ENCODE measurements at places on chromosomes 5 and 9.

DNA sequence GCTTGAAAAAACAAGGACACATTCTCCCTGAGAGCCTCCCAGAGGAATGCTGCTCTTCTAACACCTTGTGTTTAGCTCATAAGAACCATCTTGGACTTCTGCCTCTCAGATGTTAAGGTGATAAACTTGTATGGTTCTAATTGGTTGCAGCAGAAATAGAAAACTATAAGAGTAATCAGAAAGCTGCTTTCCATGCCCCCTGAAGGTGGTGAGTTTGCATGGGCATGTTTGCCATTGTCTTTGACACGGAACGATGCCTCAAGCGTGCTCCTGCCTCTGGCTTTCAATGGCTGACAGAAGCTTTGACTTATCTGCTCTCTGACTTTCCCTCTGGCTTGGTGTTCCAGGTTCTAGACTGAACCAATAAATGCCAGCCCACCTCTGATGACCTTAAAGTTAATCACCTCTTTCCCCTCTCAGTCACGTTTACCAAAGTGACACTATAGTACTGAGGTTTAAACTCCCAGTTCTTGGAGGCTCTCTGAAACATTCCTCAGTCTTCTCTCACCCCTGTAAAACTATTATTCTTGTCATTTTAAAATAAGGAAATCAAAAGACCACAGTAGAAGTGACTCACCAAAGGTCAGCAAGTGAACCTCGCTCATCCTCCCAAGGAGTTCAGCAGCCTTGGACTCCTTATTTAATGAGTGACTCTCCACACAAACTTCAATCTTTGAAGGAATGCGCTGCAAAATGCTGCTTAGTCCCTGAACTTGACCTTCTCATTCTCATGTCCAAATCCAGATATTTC lies 103.6 kb downstream of the PIK3R1 start:
- no peak for DNase-seq

- no peak for DNase-seq
These were observed 4.6 kb downstream of the ZNF622 start for GRCh38 chr5:16461026-16461425.

GRCh38 chr9:134189145-134189469 lies 24.7 kb upstream of the RNU6ATAC start:
- DNase-seq, result peak; percentile 68

- no peak for DNase-seq
These were observed 85.2 kb downstream of the RASGRF2 start for GRCh38 chr5:81045389-81045807.

DNA sequence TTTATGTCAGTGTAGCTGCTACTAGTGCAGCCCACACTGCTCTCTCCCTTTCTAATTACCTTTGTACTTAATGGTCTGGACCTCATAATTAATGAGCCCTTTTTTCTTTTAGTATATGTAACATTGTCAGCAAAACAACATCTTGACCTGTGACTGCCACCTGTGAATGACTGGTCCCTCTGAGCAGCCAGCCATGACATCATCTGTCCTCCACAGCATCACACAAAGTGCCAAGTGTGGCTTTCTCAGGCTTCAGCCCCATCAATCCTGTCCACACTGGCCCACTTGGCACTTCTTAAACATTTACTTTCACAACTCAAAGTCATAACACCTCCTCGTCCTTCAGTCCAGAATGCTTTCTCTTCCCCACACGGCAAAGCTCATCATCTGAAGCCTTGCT lies 104.7 kb downstream of the GPR21 start:
- DNase-seq, result no peak

- no peak for DNase-seq
These were observed 284.5 kb downstream of the MAT2B start for GRCh38 chr5:163789870-163790269.

- no peak for DNase-seq
These were observed 910 bp downstream of the ENG start for GRCh38 chr9:127853312-127854183.

GRCh38 chr9:32395510-32396216 lies 11.2 kb downstream of the ACO1 start:
- DNase-seq, result no peak

GRCh38 chr9:125992557-125992956 lies 245.4 kb downstream of the PBX3 start:
- no peak for DNase-seq

GRCh38 chr5:129125819-129126218 lies 31.3 kb downstream of the ISOC1 start:
- DNase-seq, result no peak

GRCh38 chr9:73176450-73176875 lies 24.8 kb downstream of the ANXA1 start:
- no peak for DNase-seq

DNA sequence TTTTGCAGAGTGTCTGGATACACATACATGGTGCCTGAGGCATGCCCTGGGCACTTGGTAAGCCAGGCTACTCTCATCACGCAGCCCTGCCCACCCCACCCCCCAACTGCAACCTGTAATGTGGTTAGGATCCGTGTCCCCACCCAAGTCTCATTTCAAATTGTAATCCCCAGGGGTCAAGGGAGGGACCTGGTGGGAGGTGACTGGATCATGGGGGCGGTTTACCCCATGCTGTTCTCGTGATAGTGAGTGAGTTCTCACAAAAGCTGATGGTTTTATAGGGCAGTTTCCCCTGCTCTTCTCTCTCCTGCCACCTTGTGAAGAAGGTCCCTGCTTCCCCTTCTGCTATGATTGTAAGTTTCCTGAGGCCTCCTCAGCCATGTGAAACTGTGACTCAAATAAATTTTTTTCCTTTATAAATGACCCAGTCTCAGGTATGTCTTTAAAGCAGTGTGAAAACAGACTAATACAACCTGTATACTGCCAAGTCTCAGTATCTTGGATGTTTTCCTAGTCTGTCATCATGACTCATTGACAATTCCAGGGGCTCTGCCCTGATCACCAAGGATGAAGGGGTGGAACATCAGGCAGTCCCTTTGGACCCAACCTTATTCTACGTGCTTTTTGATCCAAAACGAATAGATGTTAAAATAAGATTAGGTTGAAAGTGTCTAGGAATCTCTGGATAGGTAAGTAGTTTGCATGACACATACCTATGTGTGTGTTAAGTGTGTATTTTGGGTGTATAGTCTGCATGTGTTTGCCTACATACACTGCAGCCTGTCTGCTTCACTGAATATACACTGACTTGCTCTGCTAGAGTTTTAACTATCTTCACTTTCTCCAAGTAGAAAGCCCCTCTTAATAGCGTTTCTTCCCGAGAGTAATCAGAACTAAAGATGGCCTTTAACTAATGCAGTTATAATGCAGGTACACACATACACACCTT lies 293.8 kb downstream of the SLIT3 start:
- DNase-seq, result no peak

- no peak for DNase-seq
These were observed 5.9 kb downstream of the SURF4 start for GRCh38 chr9:133369933-133370332.

DNA sequence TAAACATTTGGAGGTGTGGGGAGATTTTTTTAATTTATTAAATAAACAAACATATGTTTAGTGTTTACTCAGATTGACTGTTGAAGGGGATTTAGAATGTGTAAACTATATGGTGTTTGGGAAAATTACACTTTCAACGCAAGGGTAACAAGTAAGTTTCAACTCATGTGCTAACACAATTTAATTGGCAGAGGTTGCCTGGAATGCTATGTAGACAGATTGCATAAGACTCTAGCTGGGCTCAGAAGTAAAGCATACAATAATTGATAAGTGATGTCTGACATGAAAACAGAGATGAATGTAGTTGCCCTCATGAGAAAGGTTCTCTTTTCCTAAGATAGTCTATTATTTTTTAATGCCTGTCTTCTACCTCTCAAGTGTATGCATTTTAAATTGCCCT lies 617.4 kb downstream of the KCTD16 start:
- no peak for DNase-seq

DNA sequence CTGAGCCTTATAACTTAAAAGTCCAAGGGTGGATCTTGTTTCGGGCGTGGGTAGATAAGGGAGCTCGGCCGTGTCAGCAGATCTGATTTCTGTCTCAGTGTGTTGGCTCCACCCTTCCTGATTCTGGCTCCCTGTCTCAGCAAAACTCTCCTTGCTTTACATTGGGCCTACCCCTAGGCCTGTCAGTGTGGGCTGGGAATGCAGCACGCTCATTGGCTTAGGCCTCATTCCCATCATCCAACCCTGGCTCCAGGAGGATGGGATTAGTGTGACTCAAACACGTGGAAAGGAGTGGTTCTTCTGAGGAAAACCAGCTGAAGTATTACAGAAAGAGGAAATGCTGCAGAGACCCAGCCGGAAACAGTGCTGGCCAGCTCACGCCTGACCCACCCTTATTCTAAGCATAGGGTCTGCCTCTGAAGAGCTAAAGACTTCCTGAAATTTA lies 59.9 kb downstream of the ZFAND5 start:
- DNase-seq, result peak; percentile 80

DNA sequence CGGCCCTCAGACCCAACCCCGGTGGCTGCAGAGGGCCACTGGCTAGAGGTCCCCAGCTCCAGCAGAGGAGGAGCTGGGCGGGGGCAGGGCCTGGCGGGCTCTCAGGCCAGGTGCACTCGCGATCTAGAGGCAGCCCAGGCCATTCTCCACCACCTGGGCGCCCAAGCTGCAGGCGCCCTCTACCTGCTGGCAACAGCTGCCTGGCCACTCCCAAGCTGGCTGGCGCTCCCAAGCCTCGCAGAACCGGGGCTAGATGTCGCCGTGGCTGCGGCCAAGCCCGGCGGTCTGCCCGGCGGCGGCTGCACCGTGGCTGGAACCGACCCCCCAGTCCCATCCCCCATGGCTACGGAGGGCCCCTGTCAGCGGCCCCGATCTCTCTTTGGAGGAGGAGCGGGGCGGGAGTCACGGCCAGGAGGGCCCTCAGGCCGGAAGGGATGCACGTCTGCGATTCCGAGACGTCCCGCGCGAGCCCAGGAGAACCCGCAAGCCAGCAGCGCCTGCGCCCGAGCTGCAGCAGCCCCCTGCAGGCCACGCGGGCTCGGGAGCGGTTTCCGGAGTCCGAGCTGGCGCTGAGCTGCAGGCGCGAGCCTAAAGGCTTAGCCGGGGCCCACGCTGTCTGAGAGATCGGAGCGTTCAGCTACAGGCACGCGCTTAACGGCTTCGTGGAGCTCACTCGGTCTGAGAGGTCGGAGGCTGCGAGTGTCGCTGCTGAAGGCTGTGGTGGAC lies 44.3 kb upstream of the BICD2 start:
- DNase-seq, result peak; percentile 84

DNA sequence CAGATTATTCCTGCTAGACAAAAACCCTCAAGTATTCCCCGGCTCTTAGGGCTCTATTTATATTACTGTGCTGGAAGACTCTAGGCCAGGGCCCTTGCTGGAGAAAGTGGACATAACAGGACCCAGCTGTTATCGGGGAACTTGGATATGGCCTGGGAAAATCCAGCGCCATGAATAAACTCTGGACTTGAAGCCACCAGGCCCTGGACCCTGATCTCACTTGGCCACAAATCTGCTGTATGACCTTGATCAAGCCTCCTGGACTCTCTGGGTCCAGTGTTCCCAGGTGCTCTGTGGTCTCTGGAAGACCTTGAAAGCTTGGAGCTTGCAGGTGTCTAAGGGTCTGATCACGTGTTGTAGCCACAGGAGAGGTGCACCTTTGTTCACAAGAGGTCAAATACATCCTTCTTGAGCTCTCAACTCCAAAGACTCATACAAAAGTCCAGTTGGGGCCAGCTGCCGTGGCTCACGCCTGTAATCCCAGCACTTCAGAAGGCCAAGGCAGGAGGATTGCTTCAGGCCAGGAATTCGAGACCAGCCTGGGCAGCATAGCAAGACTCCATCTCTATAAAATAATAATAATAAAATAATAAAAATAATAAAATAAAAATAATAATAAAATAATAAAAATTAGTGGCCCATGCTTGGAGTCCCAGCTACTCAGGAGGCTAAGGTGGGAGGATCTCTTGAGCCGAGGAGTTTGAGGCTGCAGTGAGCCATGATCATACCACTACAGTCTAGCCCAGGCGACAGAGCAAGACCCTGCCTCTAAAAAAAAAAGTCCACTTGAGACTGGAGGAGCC lies 26.5 kb downstream of the COL27A1 start:
- no peak for DNase-seq

DNA sequence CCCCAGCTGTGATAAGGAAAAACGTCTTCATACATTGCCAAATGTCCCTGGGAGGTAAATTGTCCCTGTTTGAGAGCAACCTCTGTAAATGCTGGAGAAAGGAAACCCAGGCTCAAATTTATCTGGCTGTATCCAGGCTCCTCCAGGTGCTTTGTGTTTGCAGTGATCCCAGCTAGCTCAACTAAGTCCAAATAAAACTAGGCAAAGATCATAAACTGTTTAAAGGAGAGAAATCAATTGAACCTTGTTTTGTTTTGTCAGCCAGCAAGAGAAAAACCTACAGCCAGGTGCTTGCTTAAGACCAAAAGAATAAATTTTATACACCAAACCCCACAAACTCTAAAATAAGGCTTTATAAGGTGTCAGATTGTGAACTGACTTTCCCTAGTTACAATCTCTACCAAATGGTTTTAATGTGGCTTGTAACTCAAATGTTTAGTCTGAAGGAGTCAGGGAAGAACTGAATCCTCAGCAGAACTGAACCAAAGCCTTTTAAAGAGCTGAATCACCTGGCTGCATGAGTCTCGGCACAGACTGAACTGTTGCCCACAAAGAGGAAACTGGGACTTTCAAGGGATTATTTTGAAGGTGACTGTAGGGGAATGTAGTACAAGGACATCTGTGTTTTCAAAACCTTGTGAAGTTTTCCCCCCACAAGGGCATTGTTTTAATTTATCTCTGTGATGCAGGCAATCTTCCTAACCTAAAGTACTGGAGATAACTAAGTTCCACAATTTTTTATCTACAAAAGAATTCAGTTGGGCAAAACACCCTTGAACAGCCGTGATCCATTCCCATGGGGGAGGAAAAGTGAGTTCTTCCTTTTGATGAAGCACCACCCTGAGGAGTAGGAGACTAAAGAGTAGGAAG lies 201.7 kb upstream of the TARS1 start:
- DNase-seq, result no peak

DNA sequence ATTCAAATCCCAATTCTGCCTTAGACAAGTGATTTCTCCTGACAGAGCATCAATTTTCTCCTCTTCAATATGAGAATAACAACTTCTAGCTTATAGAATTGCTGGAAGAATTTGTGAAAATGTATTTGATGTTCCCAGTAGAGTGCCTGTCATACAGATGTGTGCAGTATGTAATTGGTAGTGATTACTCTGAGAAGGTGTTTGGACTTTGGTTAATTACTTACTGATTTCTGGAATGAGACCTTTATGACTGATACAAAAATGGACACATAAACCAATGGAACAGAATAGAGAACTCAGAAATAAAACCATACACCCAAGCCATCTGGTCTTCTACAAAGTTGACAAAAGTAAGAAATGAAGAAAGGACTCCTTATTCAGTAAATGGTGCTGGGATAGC lies 101.9 kb upstream of the TRIM32 start:
- DNase-seq, result no peak

GRCh38 chr5:155389498-155389897 lies 375.9 kb downstream of the KIF4B start:
- DNase-seq, result no peak

GRCh38 chr5:103259705-103260355 lies 1.3 kb downstream of the MACIR start:
- no peak for DNase-seq

- DNase-seq, result no peak
These were observed 18.9 kb upstream of the NPR3 start for GRCh38 chr5:32692036-32692746.

Measured in left forelimb (tissue), 1 donor.